ENCODE measurements at places on chromosomes 6 and 20.
A peak's percentile ranks its signal among the peaks of the same experiment; 100 is the strongest.

DNA sequence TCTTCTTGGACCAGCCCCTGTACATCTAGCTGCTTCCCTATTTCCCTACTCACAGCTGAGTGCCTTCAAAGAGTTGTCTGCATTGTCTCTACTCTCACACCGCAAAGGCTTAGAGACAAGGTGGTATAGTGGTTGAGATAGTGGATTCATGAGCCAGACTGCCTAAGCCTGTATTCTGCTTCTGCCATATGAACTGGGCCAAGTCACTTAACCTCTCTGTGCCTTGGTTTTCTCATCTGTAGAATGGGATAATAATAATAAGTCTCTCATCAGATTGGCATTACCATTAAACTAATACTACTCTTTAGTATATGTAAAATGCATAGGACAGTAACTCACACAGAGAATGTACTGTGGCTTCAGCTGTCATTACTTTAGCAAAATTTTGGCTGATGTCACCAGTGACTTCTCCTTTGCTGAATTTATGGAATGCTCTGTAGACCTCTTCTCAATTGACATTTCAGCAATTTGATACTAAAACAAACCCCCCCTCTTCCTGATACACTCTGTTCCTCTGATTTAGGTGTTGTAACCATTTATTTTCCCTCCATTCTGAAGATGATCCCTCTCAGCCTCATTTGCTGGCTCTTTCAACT is 156.1 kb downstream of the ADAT2 start:
- DNase-seq = no peak

DNA sequence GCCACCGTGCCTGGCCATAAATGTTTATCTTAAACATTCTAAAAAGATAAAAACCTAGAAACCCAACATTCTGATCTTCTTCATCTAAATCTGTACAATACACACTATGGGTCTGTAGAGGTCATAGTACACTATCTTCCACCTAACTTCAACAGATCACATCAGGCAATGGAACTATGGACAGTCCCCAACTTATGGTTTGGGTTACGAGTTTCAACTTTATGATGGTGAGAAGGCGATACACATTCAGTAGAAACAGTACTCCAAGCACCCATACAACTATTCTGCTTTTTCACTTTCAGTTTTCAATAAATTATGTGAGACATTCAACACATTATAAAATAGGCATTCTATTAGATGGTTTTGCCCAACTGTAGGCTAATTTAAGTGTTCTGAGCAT is 23.1 kb downstream of the FKBP5 start:
- no peak for DNase-seq

DNA sequence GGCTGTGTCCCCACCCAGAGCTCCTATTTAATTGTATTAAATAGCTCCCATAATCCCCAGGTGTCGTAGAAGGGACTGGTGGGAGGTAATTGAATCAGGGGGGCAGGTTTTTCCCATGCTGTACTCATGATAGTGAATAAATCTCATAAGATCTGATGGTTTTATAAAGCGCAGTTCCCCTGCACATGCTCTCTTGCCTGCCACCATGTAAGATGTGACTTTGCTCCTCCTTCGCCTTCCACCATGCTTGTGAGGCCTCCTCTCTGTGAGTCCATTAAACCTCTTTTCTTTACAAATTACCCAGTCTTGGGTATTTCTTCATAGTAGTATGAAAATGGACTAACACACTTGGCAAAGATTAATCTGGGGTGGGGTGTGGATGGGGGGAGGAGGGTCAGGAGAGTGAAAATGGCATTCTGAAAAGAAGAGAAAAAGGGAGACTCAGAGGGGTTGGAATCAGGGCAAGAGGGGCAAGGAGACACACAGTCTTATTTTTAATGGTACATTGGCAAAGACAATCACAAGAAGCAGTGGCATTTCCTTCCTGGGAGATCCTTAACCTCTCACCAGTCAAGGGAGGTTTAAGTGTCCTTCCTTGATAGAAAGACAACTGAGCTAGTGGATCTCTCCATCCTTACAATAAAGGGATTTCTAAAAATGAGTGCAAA is 37.5 kb upstream of the NOX3 start:
- peak; percentile 4 for DNase-seq

DNA sequence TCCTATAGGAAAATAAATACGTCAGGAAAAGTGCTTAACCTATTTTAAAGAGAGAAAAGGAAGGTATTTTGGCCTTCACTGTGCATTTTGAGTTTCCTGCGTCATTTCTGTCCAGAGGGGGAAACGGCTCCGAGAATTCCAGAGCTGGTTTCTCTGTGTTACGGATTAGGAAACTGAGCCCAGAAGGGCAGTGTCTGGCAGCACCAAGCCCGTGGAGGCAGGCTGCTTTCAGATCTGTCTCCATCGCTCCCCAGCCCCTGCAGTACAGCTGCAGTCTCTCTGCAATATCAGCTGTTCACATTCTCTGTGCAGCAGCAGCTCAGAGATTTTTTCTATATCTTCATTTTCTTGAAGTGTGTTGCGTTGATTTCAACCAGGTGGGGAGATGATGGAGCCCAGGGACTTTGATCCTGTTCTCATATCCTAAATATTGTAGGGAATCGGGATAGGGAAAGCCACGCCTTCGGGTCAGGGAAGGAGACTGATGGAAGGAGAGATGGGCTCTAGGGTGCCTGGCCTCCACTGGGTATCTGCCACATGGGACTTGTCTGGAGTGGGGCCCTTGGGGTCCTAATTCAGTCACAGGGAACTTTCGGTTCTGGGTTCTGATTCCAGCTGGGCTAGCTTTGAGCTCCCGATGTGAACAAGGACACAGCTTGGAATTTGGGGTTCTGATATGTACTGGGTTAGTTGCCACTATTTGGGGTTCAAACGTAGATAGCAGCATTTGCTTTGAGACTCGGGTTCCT is 2.8 kb downstream of the ANKRD60 start:
- no peak for DNase-seq

DNA sequence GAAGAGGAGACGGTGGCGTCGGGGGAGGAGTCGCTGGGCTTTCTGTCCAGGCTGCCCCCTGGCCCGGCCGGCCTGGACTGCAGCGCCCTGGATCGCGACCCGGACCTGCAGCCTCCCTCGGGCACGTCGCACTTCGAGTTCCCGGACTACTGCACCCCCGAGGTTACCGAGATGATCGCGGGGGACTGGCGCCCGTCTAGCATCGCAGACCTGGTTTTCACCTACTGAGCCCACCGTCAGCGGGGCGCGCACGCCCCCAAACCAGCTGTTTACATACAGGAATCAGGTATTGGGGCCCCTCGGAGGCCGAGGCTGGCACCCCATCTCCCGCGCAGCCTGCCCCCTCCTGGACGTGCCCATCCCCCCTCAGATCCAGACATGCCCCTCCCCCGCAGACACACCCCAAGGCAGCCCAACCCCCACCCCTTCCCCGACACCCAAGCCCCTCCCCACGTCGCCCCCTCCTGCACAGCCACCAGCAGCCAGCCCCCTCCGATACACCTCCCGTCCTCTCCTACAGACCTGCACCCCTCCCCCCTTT is 1.4 kb downstream of the SOX12 start:
- peak; percentile 27 for DNase-seq

GRCh38 chr6:118918329-118918725 is 16.6 kb downstream of the MCM9 start:
- no peak for DNase-seq

DNA sequence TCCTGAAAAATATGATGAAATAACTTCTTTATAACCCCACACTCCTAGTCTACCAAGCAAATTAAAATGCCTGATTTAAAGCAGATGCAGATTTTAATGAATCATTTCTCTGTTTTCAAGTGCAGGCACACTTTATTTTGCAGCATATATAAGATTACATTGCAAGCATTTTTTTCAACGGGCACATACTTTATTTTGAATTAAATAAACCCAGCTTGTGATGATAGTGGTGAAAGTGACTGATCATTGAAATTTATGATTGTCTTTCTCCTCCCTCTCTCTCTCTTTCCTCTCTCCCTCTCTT is 12.2 kb upstream of the MOXD1 start:
- no peak for DNase-seq

GRCh38 chr20:45115829-45116228 is 855 bp upstream of the WFDC5 start:
- no peak for DNase-seq

- DNase-seq = no peak
These were observed 34.1 kb upstream of the BAG2 start for GRCh38 chr6:57138026-57138425.

- DNase-seq = no peak
These were observed 102.5 kb downstream of the PLCB1 start for GRCh38 chr20:8234580-8234979.

- peak; percentile 86 for DNase-seq
These were observed 171.5 kb downstream of the QKI start for GRCh38 chr6:163585932-163586437.

GRCh38 chr6:40936818-40937251 is 102.2 kb downstream of the UNC5CL start:
- DNase-seq = peak; percentile 73

DNA sequence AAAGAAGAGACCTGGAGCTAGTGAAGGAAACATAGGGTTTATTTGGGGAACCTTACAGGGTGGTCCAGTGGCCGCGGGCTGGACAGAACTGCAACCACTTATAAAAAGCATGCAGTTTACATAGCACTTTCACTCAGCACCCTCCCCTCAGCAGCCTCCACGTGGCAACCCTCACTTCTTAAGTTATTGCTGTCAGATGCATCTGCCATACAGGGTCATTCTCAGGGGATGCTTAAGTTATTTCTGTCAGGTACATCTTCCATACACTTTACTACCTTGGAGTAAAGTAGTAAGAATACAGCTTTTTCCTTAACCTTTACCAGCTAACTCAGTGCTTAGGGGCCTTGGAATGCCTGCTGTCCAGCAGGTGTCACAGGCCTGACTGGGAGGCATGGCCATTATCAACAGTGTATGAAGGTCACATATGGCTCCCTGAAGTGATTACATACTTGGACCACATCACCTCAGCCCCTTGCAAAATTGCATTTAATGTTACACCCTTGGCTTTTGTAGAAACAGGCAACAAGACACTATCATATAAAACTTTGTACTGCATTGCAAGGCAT is 2.0 kb upstream of the NOL7 start:
- DNase-seq = no peak

- no peak for DNase-seq
These were observed 61.1 kb downstream of the GRM4 start for GRCh38 chr6:34084591-34085290.

- DNase-seq = no peak
These were observed 52.2 kb downstream of the JARID2 start for GRCh38 chr6:15297895-15298590.

DNA sequence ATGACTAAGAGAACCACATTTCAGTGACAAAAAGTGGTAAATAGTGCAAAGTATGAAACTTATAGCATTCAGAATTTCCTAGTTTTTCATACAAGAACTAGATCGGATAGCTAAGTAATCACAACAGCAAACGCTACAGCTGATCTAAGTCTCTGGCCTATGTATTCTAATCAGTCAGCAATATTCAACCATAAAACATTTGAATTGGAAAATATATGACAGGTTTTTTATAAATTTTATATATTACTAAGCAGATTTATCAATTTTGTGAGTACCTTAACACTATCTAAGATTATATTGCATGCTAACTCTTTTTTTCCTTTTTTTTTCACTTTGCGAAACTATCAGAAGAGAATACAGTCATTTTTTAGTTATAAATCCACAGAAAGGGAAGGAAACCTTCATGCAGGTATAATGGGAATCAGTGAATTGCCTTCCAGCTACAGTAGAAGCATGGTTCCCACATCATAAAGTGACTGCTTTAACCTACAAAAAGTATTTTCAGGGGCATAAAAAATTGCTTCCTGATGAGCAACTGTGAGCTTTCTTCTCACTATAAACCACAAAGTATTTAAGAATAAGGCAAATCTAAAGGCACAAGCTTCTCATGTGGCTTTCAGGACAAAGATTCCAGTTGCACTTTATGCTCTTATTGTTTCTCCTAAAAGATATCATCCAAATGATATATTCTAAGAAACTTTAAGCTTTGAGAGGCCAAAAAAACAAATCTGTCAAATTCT is 74.0 kb upstream of the GJE1 start:
- DNase-seq = no peak

DNA sequence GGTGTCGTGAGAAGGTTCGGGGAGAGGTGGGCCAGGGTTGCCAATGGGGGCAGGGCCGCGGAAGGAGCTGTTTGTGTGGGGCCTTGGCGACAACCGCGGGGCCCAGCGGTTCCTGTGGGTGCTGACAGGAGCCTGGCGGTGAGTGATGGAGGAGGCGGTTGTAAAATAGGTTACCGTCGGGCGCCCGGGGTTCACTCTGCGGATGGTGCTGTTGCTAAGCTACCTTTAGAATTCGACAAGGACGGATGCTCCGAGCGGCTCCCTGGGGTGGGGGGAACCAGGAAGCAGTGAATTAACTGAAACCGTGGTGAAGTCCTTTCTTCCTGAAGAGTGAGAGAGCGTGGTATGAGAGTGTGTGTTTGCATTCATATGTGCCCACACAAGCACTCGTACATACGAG is 61.7 kb downstream of the CDH22 start:
- no peak for DNase-seq

GRCh38 chr6:12381587-12381986 is 91.4 kb downstream of the EDN1 start:
- no peak for DNase-seq

- no peak for DNase-seq
These were observed 557.9 kb upstream of the ID4 start for GRCh38 chr6:19279273-19279684.

DNA sequence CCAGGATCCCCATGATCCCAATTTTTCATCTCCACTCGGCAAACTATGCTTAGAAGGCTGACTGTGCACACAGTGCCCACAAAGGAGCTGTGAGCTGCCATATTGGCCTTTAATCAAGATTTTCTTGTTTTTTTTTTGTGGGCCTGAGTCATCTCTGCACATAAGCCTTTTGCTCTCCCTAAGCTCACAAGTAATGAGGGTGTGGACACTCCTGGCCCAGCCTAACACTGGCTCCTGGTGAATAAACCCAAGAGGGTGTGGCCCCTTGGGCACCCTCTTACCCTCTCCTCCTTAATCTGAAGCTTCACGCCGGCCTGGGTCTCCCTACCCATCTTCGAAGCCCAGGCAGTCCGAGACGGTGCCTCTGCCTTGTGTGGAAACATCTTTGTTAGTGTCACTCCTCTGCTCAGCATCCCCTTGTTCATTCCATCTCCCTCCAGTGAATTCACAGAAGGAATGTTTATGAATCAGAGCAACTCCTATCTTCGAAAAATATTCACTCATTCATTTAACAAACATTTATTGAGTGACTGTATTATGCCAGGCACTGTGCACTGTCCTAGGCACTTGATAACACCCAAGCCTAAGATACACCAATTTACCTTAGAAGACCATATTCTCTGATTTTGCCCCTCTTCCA is 22.2 kb upstream of the MRPS10 start:
- DNase-seq = peak; percentile 73

- DNase-seq = no peak
These were observed 67.2 kb downstream of the TRIM27 start for GRCh38 chr6:28856620-28857005.

GRCh38 chr6:1574083-1574761 is 35.5 kb upstream of the FOXC1 start:
- no peak for DNase-seq

- DNase-seq = no peak
These were observed 70.0 kb upstream of the TOP1 start for GRCh38 chr20:40958598-40958997.

DNA sequence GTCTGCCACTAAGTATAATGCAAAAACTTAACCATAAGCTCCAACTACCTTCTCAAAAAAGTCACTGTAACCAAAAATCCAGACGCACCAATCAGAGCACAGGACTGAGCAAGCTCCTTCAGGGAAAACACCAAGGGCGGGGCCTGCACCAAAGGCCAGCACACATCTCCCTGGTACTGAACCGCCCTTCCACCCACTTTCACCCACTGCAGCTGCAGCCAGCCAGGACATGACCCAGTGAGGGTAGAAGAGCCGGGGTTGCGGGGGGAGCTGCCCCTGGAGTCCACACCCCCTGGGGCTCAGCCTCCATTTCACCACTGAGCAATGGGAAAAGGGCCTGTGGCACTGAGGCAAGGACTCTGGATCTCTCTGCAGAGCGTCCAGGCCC is 54.3 kb downstream of the TAF4 start:
- no peak for DNase-seq
